ENCODE measurements at places on chromosomes 2 and 18.

DNA sequence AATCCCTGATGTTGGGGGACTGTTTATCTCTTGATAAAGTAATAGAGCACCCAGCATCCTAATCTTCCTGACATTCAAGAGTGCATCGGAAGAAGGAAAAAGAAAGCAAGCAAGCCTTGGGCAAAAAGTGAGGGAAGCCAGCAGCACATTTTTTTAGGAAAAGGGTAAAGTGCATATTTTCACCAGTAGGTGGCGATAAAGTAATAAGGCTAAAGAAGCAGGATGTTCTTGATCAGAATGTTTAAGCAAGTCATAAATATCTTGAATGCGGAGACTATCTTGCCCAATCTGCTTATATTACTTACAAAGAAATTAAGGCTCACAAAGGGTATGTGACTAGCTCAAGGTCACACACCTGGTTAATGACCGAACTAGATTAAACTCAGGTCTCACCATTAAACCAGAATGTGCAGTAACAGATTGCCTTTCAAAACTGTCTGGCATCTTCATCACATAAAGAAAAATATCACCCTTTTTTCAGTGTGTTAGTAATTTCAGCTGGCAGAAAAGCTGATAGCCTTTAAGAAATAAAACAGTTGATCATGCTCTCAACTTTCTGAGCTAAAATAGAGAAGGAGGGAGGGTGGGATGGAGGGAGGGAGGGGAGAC, 83.8 kb downstream of the VIT start:
- DNase-seq: peak; percentile 13

GRCh38 chr2:240404174-240404852, 31.1 kb upstream of the GPC1 start:
- no peak for DNase-seq

DNA sequence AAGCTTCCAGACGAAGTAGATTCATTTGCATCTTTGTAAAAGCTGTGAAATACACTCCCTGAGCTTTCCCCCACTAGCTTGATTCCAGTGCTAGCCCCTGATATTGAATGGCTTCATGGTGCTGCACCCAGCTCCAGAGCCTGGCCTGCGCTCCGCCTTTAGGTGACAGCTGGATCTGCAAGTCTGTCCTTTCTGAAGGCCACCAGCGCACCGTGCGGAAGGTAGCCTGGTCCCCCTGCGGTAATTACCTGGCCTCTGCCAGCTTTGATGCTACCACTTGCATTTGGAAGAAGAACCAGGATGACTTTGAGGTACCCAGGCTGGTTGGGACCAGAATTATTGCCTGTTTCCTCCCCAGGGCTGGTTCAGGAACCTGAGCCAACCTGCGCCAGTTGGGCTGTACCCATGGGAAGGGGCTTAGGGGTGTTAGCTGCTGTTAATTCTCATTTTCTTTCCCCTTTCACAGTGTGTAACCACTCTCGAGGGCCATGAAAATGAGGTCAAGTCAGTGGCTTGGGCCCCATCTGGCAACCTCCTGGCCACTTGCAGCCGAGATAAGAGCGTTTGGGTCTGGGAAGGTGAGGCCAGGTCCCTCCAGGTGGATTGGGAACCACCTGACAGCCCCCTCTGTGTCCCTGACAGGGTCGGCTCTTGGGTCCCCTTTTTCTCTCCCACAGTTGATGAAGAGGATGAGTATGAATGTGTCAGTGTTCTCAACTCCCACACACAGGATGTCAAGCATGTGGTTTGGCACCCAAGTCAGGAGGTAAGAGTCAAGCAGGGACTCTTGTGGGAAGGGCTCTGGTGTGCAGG, 1.3 kb downstream of the CIAO1 start:
- peak; percentile 17 for DNase-seq

GRCh38 chr2:128565441-128565840, 246.8 kb upstream of the HS6ST1 start:
- DNase-seq: no peak

DNA sequence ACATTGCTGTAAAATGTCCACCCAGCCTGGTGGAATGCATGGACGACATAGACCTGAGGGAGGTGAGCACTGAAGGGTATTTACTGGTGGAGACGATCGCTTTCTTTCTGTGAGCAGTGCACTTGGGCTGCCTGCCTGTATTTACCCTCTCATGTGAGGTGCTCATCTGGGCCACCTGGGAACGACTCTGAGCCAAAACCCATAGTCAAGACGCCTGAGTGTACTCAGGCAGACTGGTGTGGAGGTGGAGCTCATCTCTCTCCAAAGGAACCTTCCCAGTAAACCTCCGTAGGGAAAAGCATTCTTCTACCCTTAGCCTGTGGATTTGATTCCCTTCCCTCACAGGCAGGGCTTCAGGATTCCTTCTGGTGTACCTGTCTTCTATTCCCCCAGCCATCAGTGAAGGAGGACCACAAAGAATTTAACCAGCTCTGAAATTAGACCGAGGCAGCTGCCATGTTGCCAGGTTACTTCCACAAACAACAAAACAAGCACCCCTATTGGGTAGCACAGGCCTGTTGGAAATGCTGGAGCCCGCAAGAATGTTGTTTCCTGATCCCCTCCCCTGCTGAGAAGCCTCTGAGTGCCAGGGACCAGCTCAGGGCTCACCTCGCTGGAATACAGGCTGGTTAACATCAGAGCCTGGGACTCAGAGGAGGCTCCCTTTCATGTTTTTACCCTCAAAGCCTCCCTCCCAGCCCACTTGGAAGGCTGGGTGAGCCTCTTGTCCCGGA, 47.5 kb upstream of the TXNDC2 start:
- DNase-seq: peak; percentile 31

- no peak for DNase-seq
Observed at GRCh38 chr2:191202209-191202721, 42.9 kb upstream of the MYO1B start.

- DNase-seq: no peak
Observed at GRCh38 chr18:3758531-3758930, 308.6 kb downstream of the TGIF1 start.

DNA sequence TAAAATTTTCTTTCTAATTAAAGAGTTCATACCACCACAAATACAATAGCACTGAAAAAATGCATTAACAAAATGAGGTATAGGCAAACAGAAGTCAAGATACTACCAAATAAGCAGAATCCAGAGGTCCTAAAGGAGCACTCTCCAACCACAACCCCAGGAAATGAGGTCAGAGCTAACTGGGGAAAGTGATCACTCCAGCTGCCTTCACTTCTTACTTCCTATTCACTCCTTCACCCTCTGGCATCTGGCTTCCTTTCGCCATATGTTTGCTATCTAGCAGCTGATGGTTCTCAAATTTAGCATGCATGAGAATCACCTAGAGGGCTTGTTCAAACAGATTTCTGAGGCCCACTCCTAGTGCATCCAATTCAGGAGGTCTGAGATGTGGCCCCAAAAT, 212.6 kb upstream of the ACVR2A start:
- peak; percentile 83 for DNase-seq

DNA sequence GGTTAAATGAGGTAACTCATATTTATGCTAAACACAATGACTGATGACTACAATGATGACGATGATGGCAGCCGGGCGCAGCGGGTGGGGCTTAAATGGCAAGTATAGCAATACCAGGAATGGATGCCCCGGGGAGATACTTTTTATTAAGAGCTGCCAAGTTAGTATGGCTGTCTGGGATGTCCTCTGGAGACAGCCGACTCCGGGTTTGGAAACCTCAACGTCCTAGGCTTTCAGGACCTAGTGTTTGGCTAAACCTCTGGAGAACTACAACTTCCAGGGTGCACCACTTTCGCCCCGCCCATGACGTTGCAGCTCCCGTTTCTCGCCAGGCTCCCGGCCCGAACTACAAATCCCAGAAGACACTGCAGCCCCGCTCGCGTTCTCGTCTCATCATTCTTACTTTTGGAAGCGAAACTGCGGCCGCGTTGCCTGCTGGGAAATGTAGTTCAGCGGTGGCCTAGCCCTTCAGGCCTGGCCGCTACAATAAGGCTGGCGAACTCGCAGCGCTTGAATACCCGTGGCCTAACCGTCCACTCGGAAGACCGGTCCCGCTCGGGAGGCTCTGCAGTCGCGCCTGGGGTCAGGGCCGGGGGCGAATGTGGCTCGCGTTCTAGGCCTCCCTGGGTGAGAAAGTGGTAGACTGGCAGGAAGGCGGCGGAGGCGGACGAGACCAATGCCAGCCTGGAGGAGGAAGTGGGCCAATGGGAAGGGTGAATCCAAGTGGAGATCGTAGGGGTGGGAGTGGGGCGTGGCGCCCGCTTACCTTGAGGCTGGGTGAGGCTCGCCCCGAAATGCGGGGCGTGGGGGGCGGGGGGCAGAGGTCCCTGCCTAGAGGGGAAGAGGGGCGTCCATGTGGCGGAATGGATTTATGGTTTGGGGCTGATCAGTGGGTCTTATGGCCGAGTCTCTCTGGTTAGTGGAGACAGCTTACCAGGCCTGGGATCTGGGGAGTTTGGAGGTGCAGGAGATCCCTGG, at the start of gene SMARCAL1:
TSS of gene SMARCAL1 (plus strand) at position 463 of the 978 bp plus-strand sequence. CDS start 2,221 bp downstream, outside the sequence.
- DNase-seq: peak; percentile 99

DNA sequence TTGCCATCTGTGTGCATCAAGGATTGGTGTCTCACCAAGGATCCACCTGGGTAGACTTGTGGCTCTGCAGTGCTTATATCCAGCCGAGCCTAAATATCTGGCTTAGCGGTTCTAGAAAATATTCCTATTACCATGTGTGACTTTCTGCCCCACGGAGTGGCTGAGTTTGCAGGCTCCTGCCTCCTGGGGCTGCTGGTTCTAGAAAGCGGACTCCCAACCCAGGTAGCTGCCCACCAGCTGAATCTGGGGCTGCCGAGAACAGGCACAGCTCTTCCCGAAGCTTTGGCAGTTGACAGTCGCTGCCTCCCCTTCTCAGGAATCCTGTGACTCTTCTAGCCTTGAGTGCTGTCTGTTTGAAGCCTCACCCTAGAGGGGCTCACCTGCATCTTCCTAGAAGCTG, 104.6 kb downstream of the TPGS2 start:
- DNase-seq: no peak

DNA sequence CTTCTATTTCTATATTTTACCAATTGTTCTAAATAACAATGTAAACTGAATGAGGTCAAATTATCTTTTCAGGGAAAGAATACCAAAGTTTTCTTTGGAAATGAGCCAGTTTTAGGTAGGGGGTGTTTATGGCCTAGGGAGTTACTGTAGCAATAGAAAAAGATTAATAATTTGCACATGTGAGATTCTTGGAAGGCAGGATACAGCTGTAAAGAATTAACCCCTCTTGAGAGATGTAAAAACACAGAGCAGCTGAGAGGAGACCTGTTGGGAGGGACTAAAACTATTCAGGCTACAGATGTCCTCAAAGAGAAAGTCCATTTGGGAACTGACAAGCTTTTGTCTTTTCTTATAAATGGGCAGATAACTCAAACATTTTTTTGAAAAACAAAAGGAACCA, 182.2 kb downstream of the FIGN start:
- DNase-seq: no peak

DNA sequence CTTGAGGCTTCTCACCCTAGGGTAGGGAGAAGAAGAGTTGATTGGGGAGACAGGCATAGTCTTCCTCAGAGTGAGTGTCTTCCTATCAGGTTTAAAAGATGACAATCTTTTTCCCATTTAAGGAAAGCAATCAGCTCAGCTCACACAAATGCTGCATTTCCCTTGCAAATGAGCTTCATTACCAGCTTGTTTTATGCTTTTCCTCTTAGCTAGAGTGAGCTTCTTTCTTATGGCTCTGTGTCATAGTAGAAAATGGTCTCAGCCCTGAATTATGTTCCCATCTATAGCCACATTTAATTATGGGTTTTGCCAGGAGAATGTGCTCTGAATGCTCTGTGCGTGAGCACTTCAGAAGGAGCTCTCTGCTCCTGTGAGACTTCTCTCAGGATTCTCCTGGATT, 112.8 kb upstream of the NCK2 start:
- no peak for DNase-seq

DNA sequence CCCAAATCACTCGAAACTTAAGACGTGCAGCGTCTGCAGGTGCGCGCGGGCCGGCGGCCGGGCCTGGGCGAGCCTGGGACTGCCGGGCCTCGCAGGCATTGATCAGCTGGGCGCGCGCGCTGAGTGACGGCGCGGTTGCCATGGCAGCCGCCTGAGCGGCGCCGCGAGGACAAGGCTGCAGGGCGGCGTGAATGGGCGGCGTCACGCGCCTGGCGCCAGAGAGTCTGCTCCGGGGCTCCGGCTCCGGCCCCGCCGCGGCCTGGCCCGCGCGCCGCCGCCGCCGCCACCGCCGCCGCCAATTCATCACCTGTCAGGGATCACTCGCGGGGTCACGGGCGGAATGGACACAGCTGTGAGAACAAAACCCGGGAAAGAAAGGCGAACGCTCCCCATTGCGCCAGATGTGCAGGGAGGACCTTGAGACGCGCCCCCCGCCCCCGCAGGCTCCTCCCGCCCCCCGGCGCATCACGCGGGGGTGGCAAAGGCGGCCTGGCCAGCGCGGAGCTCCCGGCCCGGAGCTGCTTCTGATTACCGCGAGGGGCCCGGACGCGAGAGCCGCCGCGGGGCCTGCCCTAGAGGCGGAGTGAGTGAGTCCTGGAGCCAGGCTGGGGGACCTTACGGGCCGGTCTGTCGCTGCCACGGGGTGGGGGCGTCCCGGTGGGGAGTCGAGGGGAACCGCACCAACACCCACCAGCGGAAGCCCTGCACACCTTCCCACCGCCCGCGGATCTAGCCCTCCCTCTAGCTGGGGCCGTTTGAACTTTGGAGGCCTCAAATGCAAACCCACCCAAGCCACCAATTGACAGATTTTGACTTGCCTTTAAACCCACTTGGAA, 2.9 kb upstream of the ID2 start:
- DNase-seq: peak; percentile 96

- DNase-seq: no peak
Observed at GRCh38 chr18:45723567-45724355, at the start of gene SLC14A1. TSS of gene SLC14A1 (plus strand) at chr18:45724181. CDS start at chr18:45730321, 6,140 bp downstream.

DNA sequence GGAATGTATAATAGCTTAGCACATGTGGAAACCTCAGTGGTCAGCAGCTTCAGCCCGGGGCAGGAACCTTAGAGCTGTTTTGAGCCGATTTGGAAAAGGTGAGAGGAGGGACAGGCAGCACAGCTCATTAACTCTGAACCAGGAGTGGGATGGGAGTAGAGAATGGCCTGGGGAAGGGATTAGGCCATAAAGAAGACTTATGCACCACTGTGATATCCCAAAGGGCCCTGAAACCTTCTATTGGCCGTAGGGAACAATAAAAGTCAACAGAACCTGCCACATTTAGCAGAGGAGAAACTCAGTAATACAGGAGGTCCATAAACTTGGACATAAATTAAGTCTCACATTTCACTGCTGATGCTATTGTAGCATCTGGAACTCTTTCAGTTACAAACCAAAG, 124.2 kb upstream of the REV1 start:
- no peak for DNase-seq

DNA sequence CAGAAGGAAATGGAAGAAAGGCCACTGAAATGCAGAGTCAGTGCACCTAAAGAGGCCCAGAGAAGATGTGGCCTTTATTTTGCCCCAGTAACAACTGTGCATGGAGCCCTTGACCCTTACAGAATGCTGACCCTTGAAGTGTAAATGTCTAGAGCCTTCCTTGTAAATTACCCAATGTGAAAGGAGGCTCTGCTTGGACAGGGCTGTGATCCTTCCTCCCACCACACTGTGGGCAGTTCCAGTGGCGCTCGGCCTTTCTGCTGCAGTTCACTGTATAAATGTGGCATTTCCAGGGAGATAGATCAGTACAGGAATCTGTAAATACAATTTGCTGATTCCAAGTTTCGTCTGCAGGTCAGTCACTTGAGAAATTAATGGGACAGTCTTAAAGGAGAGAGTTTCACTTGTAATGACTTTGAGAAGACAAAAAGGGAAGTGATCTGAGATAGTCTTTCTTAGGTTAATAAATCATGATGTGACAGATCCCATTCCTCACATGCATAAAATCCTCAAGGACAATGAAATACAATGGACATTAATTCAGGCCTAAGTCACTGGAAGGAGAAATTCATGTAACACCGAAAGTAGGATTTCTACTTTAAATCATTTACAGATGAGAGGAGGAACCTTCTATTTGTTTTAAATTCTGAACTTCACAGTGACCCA, 133.8 kb upstream of the LMAN1 start:
- DNase-seq: no peak

- no peak for DNase-seq
Observed at GRCh38 chr18:62632788-62633455, 82.4 kb upstream of the PHLPP1 start.

All from NCI-H2171 (cell line).